ENCODE measurements at places on chromosomes 4 and X.

DNA sequence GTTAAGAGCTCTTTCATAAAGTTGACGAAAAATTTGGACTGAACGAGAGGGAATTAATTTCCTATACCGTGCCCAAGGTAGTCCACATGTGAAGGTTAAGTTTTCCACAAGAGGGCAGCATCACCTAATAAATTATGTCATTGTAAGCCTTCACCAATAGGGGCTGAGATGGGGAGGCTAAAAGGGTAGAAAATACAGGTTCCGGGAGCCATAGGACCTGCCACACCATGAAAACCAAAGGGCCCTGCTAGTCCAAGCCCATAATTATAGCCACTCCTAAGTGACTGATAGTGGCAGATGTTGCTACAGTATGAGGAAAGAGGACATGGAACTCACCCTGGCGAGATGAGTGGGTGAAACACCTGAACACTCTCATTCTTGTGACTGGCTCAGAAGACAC lies 122.2 kb downstream of the SHROOM4 start:
- no peak for DNase-seq

DNA sequence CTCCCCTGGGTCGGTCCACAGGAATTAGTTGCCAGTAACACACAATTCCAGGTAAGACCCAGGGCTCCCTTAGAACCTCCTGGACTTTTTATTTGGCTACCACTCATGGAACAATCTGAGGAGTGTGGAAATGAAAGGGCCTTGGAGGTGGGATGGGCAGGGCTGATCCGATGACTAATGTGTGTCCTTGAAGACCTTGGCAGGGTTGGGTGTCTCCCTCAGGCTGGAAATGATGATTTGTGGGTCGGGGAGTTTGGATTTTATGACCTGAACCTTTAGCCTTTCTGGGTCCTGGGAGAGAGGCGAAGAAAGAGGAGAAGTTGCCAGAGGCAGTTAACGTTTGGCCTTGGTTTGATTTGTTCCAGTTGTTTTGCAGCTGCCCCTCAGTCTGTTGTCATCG lies 425.0 kb downstream of the MID1IP1 start:
- DNase-seq: no peak

DNA sequence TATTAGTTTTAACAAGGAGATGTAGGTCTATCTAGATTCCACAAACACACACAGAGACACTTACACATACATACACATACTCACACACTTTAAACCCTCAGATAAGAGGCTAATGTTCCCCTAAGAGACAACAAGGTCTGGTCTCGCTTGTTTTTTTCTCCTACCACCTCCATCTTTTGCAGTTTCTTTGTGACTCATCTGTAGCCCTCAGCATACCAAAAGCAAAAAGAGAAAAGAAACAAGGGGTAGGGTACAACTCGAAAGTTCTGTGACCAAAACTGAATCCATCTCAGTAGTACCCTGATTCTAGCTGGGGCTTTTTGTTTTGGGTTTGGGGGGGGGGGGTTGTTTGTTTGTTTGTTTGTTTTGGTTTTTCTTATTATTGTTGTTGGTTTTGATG lies 12.2 kb upstream of the EXOSC9 start:
- no peak for DNase-seq

DNA sequence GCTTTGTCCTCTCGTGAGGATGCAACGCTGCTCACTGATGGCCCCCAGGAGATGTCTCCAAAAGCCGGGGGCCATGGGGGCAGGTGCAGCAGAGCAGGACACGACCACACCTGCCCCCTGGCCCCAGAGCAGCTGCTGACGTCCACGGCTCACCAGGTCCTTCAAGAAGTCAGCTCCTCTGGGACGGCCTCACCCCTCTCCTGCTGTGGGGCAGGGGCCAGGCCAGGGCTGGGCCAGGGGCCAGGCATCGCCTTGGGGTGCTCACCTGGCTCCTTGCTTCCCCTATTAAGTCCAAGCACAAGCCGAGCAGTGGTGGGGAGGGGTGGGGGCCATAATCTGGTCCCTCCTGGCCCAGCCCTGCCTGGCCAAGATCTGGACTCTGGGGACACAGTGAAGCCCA lies 28.6 kb upstream of the MXD4 start:
- no peak for DNase-seq

DNA sequence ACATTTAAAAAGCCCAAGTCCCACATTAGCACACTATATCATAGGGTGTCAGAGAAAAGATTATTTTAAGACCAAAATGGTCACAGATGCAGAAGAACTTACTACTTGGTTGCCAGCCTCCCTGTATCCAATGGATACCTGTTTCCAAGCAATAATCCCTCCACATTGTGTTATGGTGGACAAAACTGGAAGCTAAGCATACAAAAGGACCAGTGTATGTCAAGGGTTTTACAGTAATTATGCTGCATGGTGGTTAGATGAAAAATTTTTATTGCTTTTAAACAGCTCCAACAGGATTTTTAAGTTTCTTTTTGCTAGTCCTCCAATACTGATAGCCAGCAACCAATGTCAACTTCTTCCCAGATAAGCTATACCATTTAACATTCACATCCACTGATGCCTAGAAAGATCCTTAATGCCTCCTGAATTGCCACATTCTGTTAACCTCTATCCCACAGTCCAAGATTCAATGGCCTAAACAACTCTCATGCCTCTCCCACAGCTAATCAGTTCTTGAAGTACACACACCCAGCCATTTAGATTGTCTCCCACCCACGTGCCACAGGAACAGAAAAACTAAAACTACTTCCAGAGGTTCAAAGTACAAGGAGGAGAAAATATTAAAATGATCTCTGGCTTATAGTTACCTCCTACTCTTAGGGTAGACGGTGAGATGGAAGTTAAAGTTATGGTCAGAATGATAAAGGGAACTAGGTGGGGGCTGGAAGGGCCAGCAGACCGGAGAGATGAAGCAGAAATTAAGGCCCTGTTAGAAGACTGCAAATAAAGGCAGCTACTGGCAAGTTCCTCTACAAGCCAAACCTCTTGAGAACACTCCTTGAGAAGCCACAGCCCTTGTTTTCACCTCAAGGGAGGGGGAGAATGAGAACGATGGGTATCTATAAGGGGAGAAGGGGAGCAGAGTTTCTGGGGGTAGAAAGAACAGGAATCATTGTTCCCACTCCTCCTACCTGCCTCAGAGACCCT lies 5.5 kb downstream of the MED14 start:
- DNase-seq: no peak

DNA sequence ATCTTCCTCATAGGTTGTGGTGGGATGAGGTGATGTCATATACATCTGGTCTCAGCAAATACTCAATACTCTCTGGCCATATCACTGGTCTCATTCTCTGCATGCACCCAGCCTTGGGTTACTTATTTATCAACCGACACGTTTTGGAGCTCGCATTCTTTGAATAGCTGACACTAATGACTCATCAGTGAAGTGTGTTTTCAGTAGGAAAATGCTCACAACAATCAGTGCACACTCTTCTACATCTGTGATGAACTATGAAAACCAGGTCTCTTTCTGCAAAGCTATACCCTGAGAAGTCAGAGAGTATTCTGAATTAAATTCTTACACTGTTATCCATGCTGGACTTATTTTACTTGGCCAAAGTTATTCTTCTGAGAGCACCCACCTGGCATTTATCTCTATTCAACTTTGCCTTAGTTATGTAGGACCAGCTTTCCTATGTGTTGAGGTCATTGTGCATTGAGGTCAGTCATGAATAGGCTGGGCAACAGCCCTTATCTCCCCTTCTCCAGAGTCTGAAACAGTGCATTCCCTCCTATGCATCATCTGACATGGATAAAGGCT lies 58.7 kb upstream of the DHX15 start:
- no peak for DNase-seq

- no peak for DNase-seq
These were observed 43.2 kb downstream of the CDKL5 start for GRCh38 chrX:18468599-18468998.

DNA sequence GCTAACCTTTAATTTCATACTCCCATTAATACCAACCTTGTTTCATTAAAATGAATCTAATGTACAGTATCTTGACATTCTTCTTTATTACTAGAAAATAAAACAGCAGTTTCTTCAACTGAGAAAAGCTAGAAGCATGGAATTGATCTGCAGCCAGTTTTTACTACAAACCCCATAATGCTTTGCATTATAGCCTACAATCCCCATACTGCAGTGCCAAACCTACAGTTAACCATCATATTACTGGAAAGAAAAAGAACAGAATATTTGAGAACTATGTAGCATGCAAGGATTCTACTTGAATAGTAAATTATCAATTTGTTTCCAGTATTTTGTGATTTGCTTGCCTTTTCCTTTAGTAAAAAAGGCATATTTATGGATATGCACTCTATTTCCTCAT lies 3.2 kb upstream of the IL1RAPL1 start:
- DNase-seq: no peak

- no peak for DNase-seq
These were observed 453.6 kb upstream of the EPHA5 start for GRCh38 chr4:66123831-66124413.

GRCh38 chr4:17889692-17890091 lies 78.9 kb downstream of the NCAPG start:
- no peak for DNase-seq

DNA sequence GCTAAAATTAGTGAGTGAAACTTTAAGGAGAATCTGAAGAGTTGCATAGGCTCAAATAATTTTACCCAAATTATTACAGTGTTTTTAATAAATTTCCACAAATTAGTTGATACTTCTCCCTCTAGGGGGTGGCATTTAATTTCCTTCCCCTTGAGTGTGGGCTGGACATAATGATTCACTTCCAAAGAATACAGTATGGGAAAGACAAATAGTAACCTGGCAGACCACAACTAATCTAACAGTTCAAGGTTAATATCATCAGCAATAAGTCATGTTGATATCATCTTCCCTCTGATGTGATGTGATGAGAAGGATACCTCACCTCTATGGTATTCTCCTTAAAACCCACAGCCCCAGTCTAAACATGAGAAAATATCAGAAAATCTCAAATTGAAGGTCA lies 15.5 kb downstream of the PFKFB1 start:
- no peak for DNase-seq

DNA sequence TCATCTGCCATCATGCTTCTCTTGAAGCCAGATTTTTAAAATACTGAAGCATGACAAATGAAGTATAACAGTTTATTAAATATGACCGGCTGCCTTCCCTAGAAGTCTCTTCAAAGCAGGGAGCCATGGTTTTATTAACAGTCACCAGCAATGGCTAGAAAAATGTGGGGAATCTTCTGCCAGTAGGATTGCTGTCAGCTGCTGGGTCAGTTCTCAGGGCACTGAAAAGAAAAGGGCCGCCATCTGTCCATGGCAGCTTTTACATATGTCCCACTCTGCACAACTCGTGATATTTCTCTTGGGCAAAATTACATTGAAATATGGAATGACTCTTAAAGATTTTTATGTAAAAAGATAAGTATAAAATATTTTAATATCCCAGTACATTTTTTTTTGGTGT lies 2.8 kb downstream of the CCNG2 start:
- no peak for DNase-seq

DNA sequence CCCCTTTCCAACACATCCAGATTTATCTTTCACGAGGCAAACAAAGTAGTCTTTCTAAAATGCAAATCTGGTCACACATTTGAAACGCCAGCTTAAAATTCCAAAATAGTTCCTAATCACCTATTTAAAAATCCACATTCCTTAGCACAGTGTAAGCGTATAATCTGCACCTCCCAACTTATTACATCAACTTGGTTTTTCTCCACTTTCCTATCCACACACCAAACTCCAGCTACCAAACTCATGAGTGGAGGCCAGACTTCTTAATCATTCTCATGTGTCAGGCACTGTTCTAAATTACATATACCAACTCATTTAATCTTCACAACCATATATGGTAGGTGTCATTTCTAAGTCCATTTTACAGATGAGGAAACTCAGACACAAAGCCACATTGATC lies 33.8 kb downstream of the ENOX2 start:
- no peak for DNase-seq

- no peak for DNase-seq
These were observed 179.7 kb downstream of the STIM2 start for GRCh38 chr4:27040356-27040755.

- no peak for DNase-seq
These were observed 39.9 kb upstream of the FAM241A start for GRCh38 chr4:112105201-112105969.

DNA sequence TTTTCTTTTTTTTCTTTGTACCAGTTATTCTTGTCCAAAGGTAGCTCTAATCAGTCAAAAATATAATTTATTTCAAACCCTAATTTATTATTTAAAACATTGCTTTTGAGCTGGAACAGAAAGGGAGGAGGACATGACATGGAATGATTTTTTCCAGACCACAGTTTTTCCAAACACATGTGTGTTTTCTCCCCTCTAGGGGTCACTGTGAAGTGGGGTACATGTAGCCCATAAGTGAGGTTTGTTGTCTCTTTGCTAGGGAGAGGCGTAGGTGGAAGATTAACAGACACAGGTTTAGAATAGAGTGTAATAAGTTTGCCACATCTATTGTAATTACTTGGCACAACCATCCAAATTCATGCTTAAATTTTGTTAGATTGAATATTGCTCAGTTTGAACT lies 83.0 kb downstream of the TNIP2 start:
- no peak for DNase-seq

DNA sequence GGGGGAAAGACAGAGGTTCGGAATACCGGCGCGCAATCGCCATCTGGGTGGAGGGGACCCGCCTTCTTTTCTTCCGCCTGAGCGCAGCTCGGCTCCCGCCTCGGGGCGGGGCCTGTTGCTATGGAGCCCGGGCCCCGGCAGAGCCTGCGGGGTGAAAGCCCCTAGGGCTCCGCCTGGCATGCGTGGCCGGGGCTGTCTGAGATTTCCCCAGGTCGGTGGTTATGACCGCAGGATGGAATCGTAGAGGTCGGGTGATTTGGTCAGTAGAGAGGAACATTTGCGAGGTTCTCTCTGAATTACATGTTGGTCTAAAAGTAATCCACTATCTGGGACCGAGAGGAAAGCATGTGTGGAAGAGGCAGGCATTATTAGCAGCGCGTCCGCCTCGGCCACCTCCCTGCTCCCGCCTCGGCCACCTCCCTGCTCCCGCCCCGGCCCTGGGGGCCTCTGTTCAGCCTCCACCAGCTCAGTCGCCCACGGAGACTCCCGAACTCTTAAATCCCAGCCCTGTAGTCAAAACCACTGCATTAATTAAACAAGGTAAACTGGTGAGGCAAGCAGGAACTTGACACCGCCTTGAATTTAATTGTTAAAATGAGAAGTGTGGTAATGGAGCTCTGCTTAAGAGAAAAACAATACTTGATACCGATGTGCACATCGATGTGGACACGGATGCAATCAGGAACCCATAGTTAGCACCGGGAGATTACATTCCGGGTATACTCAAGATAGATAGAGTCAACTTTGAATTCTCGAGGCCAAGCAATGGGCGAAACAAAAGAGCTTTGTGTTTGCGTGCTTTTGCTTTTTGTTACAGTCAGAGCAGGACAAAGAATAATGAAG lies 45.2 kb downstream of the TRIM2 start:
- peak; percentile 81 for DNase-seq
